ENCODE measurements at places on chromosomes 16 and 17.

DNA sequence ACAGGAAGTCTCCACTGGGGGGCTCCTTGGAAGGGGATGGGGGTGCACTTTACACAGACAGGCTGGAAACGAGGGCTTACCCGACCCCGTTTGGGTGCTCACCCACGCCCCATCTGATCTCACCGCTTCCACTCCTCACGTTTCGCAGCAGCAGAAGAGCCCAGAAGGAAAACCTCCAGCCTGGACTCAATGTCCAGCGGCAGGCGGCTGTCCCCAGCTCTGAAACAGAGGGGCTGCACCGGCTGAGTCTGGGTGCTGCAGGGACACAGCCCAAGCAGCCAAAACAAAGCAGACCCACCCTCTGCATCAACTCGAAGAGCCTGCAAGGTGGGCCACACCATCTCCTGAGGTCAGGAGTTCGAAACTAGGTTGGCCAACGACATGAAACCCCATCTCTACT is 3.9 kb downstream of the MEAK7 start:
- no peak for DNase-seq

- DNase-seq: no peak
Measured at GRCh38 chr16:89261691-89262563, 44.4 kb downstream of the ZNF778 start.

DNA sequence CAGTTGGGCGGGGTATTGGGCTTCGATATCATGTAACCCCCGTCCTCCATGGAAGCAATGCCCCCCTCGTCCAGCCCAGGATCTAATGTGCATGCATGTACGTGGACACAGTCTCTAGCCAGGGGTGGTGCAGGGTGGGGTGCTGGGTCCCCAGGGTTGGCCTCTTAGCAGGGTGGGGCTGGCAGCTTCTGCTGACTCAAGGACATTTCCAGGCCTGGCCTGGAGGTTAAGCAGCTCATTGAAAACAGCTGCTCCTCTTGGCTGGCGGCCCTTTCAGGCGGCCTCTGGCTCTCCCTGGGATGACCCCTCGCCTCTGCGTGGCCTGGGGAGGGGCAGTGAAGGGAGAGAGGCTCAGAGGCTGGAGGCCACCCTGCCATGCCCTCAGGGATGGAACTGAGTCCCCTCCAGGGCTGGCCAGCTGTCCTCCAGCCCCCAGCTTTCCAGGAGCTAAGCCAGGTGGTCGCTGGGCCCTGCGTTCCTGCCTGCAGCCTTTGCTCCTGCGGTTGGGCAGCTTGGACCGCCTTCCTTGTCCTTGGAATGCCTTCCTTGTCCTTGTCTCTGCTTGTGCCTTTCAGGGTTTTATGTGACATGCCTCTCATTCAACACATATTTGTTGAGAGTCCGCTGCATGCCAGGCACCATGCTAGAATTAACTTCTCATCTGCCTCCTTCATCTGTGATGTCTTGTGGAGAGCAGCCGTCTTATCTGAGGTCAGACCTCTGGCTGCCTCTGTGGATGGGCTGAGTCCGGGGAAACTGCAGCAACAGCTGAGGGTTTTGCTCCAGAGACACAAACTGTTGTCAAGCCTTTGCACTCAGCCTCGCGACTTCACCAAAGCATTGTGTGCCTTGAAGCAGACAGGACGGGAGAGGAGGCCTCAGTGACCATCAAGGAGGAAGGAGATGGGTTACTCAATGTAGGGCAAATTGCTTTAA is 26.6 kb downstream of the MRC2 start:
- no peak for DNase-seq

DNA sequence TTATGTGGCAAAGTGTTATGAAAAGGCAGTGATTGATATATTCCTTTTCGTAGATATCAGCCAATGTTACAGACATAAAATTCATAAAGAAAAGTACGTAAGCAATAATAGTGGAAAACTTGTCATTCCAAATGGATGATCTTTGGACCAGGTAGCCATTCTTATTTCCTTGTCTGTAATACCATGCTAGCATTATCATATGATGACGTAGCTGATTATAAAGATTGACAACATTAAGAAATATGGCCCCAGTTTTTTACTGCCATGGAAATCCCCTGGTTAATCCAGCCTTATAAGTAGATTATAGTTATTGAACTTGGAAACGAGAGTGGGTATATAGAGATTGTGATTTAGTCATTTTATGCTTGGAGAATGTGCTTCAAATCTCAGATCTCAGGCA is 8.8 kb downstream of the TANC2 start:
- no peak for DNase-seq

GRCh38 chr17:19319771-19320505 is 42.6 kb downstream of the B9D1 start:
- DNase-seq: no peak

GRCh38 chr17:76593384-76593826 is 7.7 kb upstream of the ST6GALNAC2 start:
- no peak for DNase-seq

GRCh38 chr17:36614933-36615332 is 13.6 kb downstream of the MRM1 start:
- DNase-seq: no peak

DNA sequence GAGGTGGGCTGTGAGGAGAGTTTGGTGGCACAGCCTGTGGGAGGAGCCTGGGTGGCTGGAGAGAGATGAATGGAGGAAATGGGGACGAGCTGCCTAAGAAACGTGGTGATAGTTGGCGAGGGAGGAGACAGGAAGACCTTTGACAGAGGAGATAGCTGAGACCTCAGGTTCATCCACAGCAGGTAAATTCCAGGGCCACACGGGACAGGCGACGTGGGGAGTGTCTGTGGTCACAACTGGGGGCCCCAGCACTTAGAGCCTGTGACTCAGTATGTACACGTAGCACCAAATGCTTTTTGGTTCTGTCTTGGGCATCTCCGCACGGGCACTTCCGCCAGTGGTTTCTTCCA is 7.7 kb downstream of the MINK1 start:
- no peak for DNase-seq

- peak; percentile 72 for DNase-seq
Measured at GRCh38 chr16:74700438-74701225, at the start of gene MLKL. MLKL (minus strand) TSS chr16:74700862; CDS start chr16:74695757, 5,105 bp downstream.

DNA sequence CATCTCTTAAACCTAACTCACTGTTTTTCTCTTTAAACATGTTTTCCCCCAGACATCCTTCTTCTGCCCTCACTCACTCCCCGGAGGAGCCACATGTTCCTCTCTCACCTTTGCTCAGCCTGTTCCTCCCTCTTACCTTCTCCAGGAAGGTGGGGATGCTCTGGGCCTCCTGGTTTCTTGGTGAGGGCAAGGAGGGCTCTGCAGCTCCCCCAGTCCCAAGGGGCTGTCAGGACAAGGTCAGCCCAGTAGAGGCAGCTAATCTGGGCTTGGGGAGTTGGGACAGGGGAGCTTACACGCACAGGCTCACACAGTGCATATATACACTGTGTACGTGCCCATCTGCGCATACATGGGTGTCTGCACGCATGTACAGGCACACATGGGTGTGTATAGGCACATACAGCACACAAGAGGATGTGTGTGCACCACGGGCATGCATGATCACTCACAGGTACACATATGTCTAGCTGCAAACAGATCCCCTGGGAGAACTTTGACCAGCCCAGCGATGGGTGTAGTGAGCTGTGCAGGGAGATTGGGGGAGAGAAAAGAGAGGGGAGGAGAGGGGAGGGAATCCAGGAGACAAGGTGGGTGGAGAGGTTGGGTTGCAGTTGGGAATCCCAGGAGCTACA is 28.6 kb upstream of the SPNS3 start:
- no peak for DNase-seq

- no peak for DNase-seq
Measured at GRCh38 chr16:17607075-17607509, 136.3 kb upstream of the XYLT1 start.

DNA sequence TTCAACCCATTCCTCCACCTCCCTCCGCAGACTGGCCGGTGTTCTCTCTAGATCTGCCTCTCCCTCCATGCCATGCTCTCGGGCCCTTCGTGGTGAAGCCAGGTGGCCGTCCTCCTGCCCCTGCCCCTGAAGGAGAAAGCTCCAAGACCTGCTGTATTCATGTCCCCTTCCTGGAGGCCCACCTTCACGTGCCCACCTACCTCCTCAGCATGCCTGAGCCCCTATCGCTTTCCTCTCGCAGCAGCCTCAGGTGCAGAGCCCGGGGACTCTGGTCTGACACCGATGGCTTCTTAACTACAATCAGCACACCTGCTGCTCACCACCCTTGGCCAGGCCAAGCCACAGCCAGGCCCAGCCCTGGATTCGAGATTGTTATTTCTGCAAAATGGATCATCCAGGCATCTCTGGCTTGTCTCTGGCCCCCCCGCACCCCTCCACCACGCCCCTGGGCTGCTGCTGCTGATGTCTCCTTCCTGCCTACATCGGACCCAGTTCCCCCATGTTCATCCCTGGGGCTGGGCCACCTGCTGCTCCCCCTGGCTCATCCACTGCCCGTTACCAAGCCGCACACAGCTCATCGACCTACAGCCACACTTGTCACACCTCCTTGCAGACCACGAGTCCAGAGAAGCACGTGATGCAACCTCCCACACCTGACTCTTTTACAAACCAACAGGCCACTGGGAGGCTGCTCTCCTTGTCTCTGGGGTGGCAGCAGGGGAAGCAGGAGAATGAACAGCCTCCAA is 32.5 kb upstream of the TNFRSF13B start:
- DNase-seq: no peak

DNA sequence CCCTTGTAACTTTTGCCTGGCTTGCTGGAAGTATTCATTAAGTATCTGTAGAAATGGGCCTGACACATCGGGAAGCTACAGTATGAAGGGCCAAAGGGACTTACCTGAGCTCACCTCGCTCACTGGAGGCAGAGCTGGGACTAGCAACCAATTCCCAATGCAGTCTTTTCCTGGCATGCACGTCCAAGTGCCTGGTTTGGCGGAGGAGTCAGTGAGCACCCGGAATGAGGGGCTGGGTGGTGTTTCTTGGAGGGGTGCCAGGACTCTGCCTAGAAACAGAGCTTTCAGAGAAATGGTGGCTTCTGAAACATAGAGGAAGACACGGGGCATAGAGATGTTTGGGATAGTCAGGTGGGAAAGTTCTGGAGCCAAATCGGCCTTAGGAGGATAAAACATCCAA is 18.4 kb upstream of the GPRC5C start:
- no peak for DNase-seq

- no peak for DNase-seq
Measured at GRCh38 chr16:5073279-5073629, 1.6 kb downstream of the ALG1 start.

DNA sequence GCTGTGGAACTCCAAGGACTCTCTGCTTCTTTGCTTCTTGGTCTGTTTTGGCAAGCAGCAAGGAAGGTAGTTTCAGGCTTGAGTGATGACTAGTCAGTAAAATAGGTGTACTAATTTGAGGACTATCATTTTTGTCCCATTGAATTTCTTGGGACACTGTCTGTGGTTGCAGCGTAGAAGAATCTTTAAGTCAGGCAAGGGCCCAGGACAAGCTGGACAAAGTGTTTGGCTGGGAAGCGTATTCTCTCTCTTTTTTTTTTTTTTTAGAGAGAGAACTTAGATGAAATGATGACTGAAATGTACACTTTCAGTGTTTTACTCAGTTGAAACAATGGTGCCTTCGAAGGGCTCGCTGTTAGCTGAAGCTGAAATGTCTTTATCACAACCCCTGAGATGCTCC is 105.0 kb downstream of the BANP start:
- DNase-seq: no peak

DNA sequence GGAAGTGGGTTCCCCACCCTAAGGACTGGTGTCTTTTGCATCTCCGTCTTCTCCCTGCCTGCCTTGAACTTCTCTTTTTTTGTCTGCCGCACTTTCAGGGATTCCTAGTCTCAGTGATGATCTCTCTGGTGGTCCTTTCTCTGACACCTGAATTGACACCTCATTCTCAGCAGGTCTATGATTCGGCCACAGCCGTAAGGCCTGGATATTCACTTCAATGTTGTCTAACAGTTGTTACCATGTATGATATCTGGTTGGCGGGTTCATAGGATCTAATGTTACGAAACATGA is 25.1 kb upstream of the SLC47A1 start:
- no peak for DNase-seq

- DNase-seq: no peak
Measured at GRCh38 chr17:36188891-36189306, 7.7 kb downstream of the CCL3L1 start.

DNA sequence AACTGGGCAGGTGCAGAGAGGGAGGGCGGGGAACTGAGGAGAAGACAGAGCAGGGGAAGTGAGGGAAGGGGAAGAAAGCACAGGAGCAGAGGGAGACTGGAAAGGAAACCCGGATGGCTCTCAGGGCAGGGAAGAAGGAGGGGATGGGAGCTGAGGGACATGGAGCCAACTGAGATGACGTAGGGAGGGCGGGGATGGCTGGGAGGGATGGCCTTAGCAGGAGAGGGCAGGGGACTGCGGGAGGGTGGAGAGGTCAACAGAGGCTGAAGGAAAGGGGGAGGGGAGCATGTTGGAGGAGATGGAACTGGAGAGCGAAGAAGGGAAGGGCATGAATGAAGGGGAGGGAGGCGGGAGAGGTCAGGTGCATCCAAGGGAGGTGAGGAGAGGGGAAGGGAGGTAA is 81.9 kb downstream of the KCNJ12 start:
- DNase-seq: no peak

DNA sequence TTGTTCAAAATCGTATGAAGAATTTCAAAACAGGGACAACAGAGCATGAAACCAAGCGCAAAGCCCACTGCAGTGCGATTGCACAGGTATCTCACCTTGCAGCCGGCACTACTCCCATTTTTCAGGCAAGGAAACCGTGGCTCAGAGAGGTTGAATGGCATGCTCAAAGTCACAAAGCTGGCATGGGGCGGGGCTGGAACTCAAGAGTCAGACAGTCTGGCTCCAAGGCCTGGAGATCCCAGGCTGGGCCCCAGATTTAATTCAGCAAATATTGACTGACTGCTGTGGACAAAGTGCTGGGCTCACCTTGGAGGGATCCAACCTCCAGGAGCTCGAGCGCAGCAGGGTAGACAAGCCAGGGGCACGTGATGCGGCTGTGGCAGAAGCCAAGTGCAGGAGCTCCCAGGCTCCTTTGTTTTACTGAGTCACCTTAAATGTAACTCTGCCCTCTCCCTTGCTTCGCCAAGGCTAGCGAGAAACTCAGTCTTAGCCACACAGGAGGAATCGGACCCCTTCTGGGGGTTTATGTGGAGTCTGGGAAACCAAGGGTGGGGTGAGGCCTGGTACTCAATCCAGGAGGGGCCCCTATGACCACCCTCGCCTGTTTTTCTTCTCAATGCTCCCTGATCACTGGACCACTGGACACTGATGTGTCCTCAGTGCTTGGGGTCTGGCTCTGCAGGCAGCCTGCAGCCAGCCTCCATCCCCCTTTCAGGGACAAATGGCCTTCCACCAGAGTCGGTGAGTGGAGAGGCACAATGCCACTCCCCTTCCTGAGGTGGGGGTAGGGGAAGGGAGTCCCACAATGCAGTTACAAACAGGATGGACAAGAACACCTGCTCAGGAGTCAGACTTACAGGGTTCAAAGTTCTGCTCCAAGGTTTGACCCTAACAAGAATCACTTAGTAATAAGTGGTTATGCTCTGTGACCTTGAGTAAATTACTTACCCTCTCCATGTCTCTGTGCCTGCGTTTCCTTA is 3.9 kb upstream of the SPATA20 start:
- peak; percentile 77 for DNase-seq

GRCh38 chr16:69926241-69926640 is 24.9 kb upstream of the CLEC18A start:
- DNase-seq: no peak
